LoVo (cell line): ENCODE measurements at places on chromosomes 2 and 18.
A peak's percentile ranks its signal among the peaks of the same experiment; 100 is the strongest.

GRCh38 chr18:27713738-27714095 lies 463.2 kb downstream of the CDH2 start:
- DNase-seq, result no peak

GRCh38 chr2:236871500-236872001 lies 214.1 kb upstream of the COPS8 start:
- DNase-seq, result peak; percentile 16

DNA sequence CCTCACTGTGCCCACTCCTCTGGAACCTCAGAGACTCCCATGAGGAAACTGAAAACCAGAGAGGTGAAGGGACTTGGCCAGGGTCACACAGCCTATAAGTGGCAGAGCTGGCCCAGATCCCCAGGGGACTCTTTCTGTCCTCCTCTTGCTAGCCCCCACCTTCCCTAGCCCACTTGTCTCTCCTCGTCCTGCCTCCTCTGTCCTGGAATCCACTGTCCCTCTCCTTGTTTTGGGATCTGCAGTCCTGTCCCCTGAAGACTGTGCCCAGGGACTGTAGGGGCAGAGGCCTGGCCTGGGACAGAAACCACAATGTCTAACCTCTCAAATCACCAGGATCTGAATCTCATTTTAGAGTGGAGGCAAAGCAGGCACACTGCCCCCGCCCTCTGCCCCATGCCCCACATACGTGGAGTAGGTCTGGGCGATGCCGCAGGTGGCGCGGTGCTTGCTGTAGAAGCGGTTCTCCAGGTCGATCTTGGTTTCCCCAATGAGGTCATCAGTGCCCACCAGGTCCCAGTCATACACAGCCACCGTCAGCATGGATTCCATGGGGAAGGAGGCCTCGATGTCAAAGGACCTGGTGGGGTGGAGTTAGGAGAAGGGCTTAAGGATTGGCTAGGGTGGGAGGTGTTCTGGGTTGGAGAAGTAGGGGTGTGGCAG lies 12.5 kb downstream of the OTOF start:
- DNase-seq, result no peak

DNA sequence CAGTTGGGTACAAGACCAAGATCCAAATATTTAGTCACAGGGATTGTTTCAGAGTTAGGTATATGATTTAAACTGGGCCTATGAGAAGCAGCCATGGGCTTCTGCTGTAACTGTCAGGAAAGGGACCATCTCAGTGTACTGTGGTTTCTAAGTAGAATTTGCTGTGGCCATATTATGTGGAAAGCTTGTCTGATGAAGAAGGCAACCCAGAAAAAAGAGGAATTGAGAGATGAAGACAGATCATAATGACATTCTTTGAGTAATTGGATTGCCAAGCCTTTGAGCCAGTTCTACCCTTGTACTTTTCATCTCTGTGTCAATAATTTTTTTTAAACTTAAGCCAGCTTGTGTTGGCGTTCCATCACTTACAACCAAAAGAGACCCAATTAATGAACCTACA lies 259.6 kb downstream of the NUP35 start:
- no peak for DNase-seq

DNA sequence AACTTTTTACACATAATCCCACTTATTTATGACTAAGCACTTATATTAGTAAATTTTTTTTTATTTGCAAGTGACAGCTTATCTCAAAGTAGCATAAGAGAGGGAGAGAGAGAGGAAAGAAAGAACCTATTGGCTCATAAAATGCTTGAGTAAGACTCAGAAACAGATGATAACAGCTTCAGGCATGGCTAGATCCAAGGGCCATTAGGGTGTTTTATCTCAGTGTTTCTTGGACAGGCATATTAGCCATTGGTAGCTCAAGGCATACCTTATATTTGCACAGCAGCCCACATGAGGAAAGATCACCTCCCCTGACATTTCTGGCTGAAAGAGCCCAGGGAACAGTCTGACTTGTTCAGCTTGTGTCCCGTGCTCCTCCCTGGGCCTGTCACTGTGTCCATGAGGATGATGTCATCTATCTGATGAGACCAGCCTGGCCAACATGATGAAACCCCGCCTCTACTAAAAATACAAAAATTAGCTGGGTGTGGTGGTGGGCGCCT lies 64.4 kb downstream of the IL1R2 start:
- DNase-seq, result no peak

DNA sequence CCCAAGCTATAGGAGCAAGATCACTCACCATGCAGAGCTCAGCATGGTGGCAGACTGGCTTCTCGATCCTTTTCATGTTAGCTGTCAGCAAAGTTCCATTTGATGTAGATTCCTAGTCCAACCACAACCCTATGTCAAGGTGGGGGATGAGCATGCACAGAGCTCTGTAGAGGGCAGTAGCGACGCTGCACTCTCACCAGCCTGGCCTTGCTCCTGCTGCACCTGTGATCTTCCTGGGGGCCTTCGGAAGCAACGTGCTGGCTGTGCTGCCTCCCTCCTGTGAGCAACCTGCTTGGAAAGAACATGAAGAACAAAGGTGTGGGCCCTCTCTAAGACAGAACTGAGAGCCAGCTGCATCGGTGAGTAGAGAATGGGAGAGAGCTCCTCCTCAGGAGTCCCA lies 479.4 kb upstream of the MYT1L start:
- no peak for DNase-seq

GRCh38 chr18:77101410-77102258 lies 30.9 kb downstream of the MBP start:
- peak; percentile 47 for DNase-seq

- no peak for DNase-seq
These were observed 89.1 kb downstream of the NDUFA10 start for GRCh38 chr2:239935789-239936758.

- DNase-seq, result no peak
These were observed 38.1 kb upstream of the OTX1 start for GRCh38 chr2:63012541-63012940.

- DNase-seq, result peak; percentile 7
These were observed 227.7 kb downstream of the RPIA start for GRCh38 chr2:88919087-88919738.

GRCh38 chr2:191115391-191115790 lies 35.4 kb downstream of the STAT4 start:
- no peak for DNase-seq
